Activated naive CD8-positive, alpha-beta T cell treated with anti-CD3 and anti-CD28 coated beads, Interleukin-2, amount 10 ng/mL, durations not matched to agents 7 days and 5 days (primary cell): ENCODE measurements at places on chromosomes 2 and 18. TPM values are rescaled to one million over a fixed set of nuclear protein-coding genes. Genes with fewer than 3 reads are reported as not detected.

DNA sequence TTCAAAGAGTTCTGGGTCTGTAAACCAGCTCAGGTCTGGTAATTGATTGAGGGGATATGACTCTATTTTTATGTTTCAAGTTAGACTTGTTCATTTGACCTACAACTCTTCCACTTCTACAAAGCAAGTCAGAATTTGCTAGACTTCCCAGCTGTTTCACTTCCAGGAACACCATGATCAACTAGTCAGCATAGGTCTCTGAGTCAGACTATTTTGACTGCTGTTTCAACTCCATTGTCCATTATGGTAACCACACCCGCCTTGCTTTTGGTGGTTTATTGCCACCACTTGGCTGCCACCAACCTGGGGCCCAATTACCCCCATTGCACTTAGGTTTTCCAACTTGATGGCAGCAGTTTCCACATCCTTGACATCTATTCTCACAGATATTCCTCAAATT lies 116.6 kb downstream of the LAMA3 start:
- DNase-seq: no peak

The ANXA4 gene
- total RNA-seq: 41.2 TPM

DNA sequence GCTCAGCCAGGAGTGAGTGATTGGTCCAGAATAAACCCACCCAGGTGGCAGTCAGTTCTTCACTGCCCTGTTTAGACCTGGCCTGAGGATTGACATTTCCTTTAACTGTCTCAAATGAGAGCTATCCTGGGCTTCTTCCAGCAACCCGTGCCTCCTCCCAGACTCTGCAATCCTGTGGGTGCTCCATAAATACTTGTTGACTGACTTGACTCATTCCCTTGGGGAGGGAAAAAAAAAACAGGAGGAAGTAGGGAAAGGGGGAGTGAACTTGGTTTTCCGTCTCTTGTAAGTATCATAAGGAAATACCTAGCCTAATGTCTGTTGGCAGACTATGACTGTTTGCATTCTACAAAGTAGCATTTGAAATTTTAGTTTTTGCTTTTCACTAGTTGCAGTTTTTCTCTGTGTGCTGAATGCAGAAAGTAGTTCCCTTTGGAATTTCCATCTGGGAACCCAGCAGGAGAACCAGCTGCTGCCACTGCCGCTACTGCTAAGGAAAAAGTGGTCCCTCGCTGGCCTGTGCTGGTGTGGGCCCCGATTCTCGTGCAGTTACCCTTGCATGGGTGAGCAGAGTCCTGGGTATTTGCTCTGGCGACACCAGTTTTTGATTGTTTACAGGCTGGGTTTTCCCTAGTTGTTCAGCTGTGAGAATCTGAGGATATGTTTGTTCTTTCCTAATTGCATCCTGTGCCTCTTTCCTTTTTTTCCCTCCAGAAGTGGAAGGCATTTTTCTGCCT lies 78.8 kb downstream of the TGOLN2 start:
- no peak for DNase-seq

DNA sequence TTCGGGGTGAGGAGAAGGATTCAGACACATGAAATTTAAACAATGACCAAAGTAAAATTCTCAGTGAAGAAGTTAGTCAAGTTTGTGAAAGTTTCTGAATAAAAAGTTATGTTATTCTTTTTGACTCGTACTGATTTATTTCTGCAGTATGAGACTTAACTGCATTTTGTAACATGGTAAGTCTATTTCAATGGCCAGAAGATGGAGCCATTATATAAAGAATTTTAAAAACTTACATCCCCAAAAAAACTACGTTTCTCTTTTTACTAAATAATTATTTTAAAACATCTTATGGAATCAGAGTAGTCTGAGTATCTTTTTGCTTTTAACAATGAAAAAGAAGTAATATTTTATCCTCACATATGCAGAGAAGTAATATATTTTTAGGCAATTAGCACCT lies 51.4 kb upstream of the SCN1A start:
- DNase-seq: no peak

The ASPRV1 gene
- 1.2 TPM for total RNA-seq

DNA sequence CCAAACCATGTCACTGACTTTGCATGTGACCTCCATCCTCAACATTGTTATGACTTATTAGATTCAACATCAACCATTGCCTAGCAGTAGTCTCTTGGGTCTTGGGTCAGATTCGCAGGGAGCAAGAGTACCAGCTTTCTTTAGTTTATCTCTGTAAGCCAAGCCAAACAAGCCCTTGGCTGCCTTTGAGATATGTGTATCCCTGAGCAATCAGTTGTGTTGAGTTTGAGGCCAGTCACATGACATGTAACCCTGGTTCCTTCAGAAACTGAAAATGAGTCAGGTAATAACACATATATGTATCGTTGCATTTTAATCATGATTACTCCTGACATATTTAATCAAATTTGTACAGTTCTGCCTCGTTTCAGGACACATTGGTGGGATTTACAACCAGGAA lies 173.3 kb downstream of the PARD3B start:
- no peak for DNase-seq

GRCh38 chr2:42510608-42511243 lies 16.9 kb upstream of the KCNG3 start:
- DNase-seq: no peak

The ALS2 gene
- total RNA-seq: 16.7 TPM

DNA sequence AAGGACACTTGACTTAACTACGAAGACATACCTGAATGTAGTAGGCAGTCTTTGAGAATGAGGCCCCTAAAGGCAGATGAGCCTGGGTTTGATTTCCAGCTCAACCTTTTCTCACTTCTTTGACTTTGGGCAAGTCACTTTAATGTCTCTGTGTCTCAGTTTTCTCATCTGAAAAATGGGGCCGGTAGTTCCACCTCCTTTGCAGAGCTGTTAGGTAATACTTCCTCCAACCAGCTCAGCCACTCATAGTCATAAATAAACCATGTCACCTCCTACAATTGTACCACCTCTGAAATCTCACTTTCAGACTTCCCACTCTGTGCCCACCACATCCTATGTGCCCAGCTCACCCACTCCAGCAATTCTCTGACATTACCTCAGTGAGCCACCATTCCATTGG lies 10.4 kb downstream of the ARHGAP25 start:
- no peak for DNase-seq

DNA sequence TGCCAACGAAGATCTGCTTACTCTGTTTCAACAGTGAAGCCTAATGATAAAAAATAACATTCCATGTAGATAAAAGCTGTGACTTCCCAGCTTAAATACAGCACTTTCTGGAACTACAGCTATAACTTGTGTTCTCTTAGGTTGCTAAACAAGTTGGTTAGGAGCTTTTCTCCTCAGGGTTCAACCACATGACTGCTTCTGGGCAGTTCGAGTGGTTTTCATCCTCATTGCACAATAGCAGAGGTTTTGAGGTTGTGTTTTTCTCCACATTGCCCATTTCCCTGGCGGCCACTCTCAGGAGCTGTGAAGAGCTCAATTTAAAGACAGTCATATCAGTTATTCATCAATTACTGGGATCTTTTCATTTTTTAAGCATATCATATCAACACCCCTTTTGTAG lies 102.2 kb upstream of the CYP1B1 start:
- DNase-seq: no peak

- no peak for DNase-seq
Measured at GRCh38 chr2:217275091-217275490, 415.2 kb upstream of the TNP1 start.

The RESP18 gene
- not detected for total RNA-seq

- DNase-seq: no peak
Measured at GRCh38 chr2:159617100-159617499, 752 bp upstream of the BAZ2B start.

GRCh38 chr2:44360749-44361329 lies 455 bp downstream of the PREPL start:
- no peak for DNase-seq

DNA sequence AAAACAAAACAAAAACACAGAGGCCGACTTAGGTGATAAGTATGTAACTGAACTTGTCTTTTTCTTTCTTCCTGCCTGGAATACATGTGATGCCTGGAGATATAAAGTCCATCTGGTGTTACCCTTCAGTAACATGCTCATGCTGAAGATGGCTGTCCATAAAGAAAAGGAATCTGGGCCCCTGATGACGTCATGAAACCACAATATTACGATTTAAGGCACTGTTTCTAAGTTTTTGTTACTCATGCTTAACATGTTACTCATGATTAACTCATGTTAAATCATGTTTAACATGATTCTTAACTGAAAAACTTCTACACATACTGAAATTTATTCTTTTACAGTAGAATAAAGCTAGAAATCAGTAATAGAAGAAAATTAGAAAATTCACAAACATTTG lies 49.0 kb downstream of the STRADB start:
- DNase-seq: no peak

- no peak for DNase-seq
Measured at GRCh38 chr2:102149243-102149642, 6.7 kb downstream of the IL1R1 start.

- no peak for DNase-seq
Measured at GRCh38 chr2:186687807-186688211, 6.1 kb upstream of the FAM171B start.

The GALNT3 gene
- 4.7 TPM for total RNA-seq

DNA sequence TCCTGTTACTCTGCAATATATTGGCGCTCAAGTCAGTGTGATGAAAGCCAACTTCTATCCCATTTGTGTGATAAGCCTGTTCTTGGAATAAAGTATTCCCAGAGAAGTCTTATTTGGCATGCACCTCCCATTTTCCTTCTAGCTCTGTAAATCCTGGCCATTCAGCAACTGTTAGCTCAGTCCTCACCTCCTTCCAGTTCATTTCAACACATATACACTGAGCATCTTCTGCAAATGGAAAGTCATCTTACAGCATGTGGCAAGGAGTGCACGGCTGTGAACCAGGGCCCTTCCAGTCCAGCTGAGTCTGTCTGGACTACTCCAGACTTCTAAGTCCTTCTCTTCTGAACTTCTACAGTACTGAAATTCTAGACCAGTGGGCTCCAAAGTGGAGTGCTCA lies 53.1 kb downstream of the SPATS2L start:
- no peak for DNase-seq

DNA sequence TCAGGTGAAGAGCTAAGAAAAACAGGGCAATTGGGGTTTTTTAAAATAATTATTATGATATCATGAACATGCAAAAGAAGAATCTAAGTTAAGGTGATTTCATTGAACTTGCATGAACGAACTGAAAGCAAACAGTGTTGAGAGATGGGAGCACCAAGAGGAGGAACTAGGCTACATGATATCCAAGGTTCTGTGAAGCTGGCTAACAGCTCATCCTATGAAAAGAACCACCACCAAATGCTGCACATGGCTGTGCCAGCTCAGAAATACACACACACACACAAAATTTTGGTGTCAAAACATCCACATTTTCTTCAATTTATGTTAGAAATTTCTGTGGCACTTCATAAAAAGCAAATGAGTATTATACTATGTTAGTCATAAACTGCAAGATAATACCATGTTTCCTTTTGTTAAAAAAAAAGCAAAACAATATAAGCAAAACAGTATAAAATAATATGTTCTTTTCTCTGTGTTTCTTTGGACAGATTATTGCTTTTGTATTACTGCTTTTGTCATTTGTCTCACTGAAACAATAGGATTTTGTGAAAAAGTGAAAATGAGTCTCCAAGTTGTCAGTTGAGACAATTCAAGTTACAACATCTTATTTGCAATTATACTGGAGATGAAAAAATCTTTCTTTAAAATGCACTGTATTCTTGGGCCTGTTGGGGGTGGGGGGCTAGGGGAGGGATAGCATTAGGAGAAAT lies 12.6 kb upstream of the TTC32 start:
- no peak for DNase-seq

GRCh38 chr2:42314892-42315468 lies 46.0 kb downstream of the COX7A2L start:
- no peak for DNase-seq

GRCh38 chr2:70328921-70329561 lies 27.2 kb upstream of the FAM136A start:
- no peak for DNase-seq

- DNase-seq: no peak
Measured at GRCh38 chr2:32792416-32792815, 154.3 kb upstream of the LTBP1 start.

GRCh38 chr2:173750353-173750801 lies 214.8 kb downstream of the SP3 start:
- no peak for DNase-seq
